ENCODE measurements at places on chromosomes 2 and 18.

- no peak for DNase-seq
Measured at GRCh38 chr2:152400607-152401214, 65.7 kb downstream of the FMNL2 start.

DNA sequence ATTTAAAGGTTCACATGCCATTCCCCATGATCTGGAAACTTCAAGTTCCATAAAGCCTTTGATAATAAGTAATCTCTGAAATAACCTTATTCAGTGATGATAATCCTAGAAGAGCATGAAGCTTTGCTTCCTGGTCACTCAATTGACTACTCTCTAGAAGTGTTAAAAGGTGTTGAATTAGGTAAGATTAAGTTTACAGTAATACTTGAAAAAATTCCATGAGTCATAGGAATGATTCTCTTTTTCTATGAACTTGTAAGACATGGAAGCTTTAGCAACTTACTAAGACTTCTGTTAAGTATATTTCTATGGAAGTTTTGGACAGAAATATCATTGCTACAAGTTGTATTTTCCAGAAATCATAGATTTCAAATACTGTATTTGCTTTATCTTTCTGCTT is 100.6 kb downstream of the MYO1B start:
- no peak for DNase-seq

DNA sequence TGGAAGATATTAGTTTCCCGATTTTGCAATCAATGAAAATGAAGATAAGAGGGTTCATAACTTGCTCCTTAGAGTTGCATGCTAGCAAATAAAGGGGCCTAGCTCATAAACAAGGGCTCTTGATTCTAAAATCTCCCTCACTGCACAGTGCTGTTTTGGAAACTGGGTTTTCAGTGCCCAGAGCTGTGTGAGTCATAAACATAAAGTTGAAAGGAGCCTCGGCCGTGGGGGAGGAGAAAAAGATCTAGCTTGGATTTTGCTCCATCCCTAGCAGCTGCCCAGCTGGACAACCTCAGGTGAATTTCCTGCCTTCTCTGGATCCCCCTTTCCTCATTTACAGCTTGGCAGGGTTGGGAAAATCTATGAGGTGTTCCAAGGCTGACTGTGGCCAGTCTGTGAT is 42.5 kb downstream of the LYPD1 start:
- DNase-seq = no peak

DNA sequence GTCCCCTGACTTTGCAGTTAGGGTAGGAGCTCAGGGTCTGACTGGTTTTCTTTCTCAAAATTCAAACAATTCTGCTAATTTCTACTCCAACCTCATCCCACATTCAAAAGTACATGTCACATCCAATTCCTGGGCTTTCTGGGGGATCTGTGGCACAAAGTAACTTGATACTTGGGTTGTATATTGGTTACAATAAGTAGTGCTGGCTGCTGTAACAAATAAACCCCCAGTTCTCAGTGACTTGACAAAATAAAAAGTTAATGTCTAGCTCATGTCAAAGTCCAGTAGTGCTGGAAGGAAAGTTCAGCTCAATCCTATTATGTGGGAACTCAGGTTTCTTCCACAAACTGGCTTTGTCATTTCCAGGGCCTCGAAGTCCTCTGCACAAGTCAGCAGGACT is 23.1 kb downstream of the LGALSL start:
- no peak for DNase-seq

- no peak for DNase-seq
Measured at GRCh38 chr18:43125471-43125870, 10.0 kb upstream of the RIT2 start.

DNA sequence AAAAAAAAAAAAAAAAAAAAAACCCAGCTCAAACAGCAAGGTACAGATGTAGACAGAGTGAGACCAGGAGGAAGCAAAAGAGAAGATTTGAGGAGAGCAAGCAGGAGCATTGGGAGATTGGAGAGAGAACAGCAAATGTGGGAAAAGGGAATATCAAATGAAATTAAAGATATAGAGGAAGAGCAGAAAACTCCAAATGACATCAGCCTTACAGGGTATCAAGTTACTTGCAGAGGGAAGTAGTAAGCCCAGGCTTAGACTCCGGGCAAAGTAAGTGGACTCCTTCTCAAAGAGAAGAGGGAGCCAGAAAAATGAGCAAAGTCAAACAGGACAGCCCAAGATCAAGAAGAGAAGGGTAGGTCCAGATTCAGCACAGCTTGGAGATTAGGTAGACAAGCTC is 93.3 kb upstream of the PPP1CB start:
- DNase-seq = no peak

- DNase-seq = peak; percentile 75
Measured at GRCh38 chr2:231017231-231017598, 20.1 kb upstream of the C2orf72 start.

GRCh38 chr2:204110338-204110741 is 173.8 kb downstream of the ICOS start:
- DNase-seq = peak; percentile 75

GRCh38 chr18:25189391-25190185 is 162.4 kb downstream of the ZNF521 start:
- DNase-seq = peak; percentile 46

- no peak for DNase-seq
Measured at GRCh38 chr2:122528958-122529705, 773.7 kb downstream of the TSN start.

DNA sequence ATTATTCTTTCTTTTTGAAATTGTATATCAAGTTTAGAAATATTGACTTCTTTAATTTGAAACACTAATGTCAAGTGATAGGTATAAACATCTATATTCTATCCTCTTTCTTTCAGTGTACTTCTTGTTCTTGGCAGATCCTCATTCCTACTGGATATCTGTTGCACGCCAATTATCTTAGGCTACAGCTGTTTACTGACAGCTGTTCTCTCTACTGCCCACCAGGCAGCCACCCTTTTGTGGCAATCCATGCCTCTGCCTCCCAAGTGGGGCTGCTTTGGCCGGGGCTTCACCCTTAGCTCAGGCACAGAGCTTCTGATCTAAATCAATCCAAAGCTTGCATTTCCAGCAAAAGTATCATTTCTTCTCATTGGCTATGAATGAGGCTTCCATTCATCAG is 50.6 kb upstream of the ITSN2 start:
- no peak for DNase-seq

GRCh38 chr2:36511858-36512603 is 85.9 kb downstream of the FEZ2 start:
- peak; percentile 61 for DNase-seq

DNA sequence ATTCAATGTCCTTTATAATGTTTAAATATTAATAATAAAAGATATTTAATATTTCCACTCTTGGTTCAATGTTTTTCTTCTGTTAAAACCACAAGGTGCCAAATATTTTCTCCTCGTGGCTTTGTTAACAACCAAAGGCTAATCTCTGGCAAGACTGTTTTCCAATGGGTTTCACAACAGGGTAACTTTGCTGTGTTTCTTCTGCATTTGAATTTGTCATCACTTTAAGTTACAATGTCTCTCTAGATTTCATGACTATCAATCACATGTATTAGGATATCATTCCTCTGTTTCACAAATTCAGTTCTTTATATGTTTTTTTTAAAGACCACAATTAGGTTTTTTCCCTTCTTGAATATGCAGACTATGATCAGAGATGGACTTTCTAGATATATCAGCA is 469.8 kb upstream of the ACVR2A start:
- no peak for DNase-seq

DNA sequence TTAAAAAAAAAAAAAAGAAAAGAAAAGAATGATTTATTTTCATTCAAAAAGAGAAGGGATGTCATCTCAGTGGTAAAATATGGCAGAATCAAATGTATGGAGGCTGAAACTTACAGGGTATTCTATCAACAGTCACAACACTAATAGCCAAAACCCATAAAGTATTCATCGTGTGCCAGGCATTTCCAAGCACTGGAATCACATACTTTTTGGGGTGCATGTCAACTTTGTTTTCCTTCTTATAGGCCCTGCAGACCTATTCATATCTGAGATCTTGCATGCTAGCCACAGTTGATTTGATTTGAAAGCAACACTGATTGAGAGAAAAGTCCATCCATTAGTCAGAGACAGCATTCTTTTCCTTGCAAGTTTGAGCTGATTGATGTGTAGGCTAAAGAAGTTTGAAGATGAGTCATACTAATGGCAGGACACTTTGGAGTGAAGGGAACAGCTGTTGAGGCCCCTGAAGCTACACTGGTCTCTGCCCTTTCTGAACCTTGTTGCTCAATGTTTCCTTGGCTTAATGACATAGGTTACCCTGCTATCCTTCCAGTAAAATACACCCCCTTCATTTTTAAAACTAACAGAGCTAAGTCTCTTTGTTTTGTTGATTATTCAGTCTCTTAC is 22.0 kb downstream of the KATNAL2 start:
- DNase-seq = no peak

DNA sequence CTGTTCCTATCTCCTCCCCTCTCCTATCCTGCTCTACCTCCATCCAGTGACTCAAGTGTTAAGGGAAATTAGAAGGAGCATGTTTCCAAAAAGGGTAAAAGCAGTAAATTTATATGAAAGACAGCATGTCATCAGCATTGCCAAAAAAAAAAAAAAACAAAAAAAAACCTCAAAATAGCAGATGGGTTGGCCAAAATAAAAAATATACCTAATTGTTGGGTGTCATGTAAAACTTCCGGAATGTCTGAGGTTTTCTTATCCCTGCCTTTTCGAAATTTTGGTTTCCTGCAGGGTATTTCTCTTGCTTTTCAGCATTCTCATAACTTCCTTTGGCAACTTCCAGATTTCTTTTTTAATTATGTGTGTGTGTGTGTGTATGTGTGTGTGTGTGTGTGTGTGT is 241.6 kb upstream of the FN1 start:
- DNase-seq = peak; percentile 47

DNA sequence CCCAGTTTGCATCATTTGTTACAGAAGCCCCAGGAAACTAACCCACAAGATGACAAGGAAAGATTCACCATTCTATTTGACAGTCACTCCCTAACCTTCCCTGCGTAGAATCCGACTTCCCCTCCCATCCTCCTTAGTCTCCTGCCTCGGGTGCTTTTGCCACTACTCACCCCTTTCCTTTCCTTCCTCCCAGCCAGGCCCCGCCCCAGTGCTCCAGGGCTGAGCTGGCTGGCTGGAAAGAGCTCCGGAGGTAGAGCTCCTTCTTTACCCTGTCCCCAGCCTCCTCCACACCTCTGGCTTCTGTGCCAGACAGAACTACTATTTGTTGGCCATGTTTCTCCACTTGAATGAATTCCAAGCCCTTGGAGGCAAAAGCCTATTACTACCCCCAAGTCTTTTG is 317.6 kb upstream of the NCKAP5 start:
- DNase-seq = no peak

- DNase-seq = no peak
Measured at GRCh38 chr2:69493268-69493667, 56.0 kb upstream of the NFU1 start.

Measured in hematopoietic multipotent progenitor cell treated with erythropoietin and hydrocortisone succinate and interleukin-3 and kit ligand, for 4 days (in vitro differentiated cells).